Sigmoid colon (tissue), 7 donors: ENCODE measurements at places on chromosomes 5 and 9. TPM values are rescaled to one million over a fixed set of nuclear protein-coding genes. Genes with fewer than 3 reads are reported as not detected.

The ANKRD55 gene
- 1.9 TPM for total RNA-seq

The AFAP1L1 gene
- total RNA-seq, result 5.9 TPM

The ACTBL2 gene
- total RNA-seq, result not detected

The DENND4C gene
- 75.6 TPM for total RNA-seq

The OLFML2A gene
- total RNA-seq, result 60.0 TPM

The REEP2 gene
- 24.6 TPM for total RNA-seq

The FIBCD1 gene
- not detected for total RNA-seq

The FAXDC2 gene
- 96.1 TPM for total RNA-seq

The PCDHGA12 gene
- total RNA-seq, result 5.4 TPM

The C5orf58 gene
- total RNA-seq, result not detected

The ZNF618 gene
- total RNA-seq, result 2.9 TPM

The DAP gene
- total RNA-seq, result 25.7 TPM

The NR5A1 gene
- not detected for total RNA-seq

The LPAR1 gene
- total RNA-seq, result 47.9 TPM

The WWC1 gene
- 0.28 TPM for total RNA-seq

The CARTPT gene
- 8.4 TPM for total RNA-seq

The JAKMIP2 gene
- total RNA-seq, result 8.9 TPM

The PARP8 gene
- 16.5 TPM for total RNA-seq

The SLC6A19 gene
- total RNA-seq, result not detected

The CDH9 gene
- total RNA-seq, result not detected

The BTNL8 gene
- total RNA-seq, result not detected

The PCDHB8 gene
- total RNA-seq, result 2.3 TPM

The BAG1 gene
- 160 TPM for total RNA-seq

The RASEF gene
- total RNA-seq, result 0.27 TPM

The PCDHB3 gene
- total RNA-seq, result 1.7 TPM

The MUSK gene
- 1.6 TPM for total RNA-seq

The ST8SIA4 gene
- 1.4 TPM for total RNA-seq

The SLC45A2 gene
- total RNA-seq, result 0.27 TPM

The SPATA31A5 gene
- total RNA-seq, result not detected

The TMEM171 gene
- not detected for total RNA-seq

The LECT2 gene
- not detected for total RNA-seq

The SLCO6A1 gene
- total RNA-seq, result not detected

The ADAMTS16 gene
- under 0.01 TPM for total RNA-seq

The RAB24 gene
- 29.3 TPM for total RNA-seq
